Urothelium cell line (cell line): ENCODE measurements at places on chromosomes 11 and 22.
A peak's percentile ranks its signal among the peaks of the same experiment; 100 is the strongest.

- no peak for DNase-seq
Measured at GRCh38 chr11:126491092-126491491, 135.6 kb downstream of the ST3GAL4 start.

- peak; percentile 75 for DNase-seq
Measured at GRCh38 chr11:128859563-128860441, 7.3 kb downstream of the KCNJ1 start.

DNA sequence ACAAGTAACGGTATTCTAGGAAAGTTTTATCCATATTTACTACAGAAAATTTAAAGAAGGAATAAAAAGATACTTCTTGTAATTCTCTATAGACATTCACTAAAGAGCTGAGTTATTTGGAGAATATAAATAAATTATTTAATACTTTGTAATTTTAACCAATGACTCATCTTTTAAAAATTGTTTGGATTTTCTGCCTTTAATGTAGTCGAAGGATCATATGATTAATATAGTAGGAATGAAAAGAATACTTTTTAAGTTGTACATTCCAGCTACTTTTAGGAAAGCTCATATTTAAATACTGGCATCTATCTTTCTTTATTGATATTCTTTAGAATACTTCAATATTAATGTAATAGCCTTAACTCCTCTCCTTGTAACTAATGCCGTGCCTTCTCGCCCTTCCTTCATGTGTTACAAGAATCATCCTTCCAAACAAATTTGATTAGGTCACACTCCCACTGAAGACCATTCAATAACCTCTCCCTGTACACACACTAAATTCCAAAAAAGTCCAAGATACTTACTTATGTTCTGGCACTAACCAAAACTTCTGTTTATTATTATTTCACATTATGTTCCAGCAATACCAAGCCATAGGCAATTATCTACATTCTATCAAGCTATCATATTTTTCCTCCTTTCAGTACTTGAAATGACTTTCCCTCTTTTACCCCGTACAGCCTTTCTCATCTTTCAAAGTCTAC lies 501.9 kb downstream of the CNTN5 start:
- DNase-seq = no peak

GRCh38 chr11:62603072-62603408 lies 1.4 kb upstream of the MTA2 start:
- no peak for DNase-seq

- no peak for DNase-seq
Measured at GRCh38 chr22:23837911-23838680, 710 bp downstream of the DERL3 start.

- peak; percentile 62 for DNase-seq
Measured at GRCh38 chr11:134656861-134657540, 245.0 kb upstream of the B3GAT1 start.

- no peak for DNase-seq
Measured at GRCh38 chr11:77205467-77206263, 77.6 kb downstream of the MYO7A start.

DNA sequence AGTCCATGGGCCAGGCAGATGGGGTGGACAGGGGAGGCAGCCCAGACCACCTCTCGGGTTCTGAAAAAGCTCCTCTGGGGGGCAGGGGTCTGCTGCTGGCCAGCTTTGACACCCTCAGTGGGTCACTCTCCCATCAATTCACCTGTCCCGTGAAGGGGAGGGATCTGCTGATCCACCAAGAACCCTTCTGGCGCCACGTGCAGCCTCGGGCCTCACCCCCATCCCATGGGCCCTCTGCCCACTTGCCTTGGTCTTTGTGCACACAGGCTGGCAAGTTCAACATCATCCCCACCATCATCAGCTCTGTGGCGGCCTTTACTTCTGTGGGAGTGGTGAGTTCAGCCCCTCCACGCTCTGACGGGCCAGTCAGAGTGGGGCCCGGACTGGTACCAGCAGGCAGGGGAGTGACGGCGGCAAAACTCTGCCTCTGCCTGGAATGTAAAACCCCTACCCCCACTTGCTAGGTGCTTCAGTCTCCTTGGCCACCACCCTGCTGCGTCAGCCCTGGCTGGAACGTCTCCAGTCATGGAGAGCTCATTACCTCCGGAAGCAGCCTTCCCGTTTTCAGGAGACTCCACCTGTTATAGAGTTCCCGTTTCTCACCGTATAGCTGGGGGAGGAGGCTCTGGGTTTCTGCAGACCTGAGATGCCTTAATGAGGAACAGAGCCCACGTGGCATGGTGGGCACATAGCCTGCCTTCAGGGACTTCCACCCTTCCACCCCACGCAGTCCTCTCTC lies 12.7 kb downstream of the PRG3 start:
- DNase-seq = no peak

DNA sequence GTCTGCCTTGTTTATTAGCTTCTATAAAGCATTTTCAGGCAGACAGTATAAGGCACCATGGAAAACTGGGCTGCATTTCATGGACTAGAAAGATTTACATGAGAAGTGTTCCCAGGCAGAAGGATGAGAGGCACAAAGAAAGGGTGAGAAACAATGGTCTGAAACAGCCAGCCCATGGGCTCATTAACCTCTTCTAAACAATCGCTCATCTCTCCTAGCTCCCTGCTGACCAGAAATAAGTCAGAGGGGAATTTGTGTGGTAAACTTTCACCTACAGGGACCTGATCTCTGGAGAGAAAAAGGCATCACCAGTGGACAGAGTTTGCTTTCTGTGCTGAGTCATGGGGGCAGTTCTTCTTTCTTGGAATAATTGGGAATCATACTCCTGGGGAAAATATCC lies 51.8 kb upstream of the KIRREL3 start:
- DNase-seq = no peak

GRCh38 chr11:1224491-1225385 lies 1.9 kb downstream of the MUC5B start:
- no peak for DNase-seq

DNA sequence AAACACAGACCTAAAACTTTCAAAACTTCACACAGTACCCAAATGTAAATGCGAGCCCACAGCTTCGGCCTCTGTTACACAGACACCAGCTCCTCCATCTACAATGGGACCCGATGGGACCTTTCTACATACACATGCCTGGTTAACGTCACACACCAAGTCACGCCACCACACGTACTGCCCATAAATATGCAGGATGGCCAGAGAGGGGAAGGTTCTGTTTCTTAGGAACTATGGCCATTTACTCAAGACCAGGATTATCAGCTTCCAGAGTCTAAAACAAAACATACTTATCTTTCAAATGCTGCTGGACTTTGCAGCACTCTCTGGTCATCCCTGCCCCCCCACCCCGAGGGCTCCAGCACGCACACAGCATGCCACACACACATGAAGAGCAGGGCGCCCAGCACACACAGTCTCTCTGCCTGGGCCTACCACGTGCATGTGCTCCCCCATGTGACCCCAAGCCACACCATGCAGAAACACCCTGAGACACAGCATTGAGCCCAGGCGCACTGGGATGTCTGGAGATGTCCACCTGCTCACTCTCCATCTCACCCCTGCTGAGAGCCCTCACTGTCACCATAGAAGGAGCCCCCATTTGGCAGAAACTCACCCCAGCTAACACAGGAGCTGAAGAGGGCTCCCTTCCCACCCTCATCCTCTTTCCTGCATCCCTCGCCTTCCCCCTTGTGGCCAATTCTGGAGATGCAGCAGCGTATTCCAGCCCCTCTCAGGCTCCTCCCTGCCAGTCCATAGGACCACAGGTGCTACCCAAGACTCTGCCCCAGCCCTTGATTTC lies 61.8 kb downstream of the SLC22A12 start:
- peak; percentile 87 for DNase-seq

GRCh38 chr11:109604481-109605400 lies 182.8 kb downstream of the C11orf87 start:
- DNase-seq = no peak

DNA sequence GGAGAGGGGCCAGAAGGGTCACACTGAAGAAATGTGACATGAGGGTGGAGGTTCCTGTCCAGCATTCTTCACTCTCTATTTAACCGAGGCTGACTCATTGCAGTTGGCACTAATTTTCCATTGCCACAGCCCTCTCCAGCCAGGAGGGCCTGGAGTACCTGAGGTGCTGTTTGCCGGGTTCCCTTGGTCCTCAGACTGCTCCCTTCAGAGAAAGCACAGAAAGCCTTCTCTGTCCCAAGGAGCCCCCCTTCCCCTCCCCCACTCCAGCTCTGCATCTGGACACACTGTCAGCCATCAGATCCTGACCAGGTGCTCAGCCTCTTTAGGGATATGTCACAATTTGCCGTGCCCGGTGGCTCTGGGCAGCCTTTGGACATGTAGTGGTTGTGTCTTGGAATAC lies 3.2 kb upstream of the C11orf91 start:
- peak; percentile 17 for DNase-seq

DNA sequence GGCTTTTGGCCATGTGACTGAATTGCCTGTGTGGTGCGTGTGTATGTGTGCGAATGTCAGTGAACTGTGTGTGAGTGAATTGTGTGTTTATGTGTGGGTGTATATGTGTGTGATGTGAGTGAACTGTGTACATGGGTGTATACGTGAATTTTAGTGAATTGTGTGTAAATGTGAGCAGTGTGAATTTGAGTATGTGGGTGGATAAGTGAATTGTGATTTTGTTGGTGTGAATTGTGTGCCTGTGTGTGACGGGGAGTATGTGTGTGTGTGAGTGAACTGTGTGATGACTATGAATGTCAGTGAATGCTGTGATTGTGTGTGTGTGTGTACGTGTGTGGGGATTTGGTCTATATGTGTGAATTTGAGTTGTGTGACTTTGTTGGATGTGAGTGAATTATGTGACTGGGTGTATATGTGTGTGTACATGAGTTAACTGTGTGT lies 3.5 kb downstream of the DDTL start:
- DNase-seq = peak; percentile 0

DNA sequence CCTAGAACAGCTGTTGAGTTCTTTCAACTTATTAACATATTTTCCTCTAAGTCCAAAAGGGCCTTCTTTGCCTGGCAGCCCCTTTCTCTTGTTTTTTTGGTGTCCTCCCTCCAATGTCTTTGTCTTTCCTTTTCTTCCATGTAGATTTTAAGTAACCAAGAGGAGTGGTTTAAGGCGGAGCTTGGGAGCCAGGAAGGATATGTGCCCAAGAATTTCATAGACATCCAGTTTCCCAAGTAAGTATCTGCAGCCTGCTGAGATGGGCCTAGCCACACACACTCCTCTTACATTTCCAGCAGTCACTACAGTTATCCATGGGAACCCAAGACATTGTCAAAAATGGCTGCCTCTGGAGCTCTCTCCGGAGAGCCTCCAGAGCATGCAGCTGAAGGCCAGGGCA lies 4.5 kb upstream of the TMA7B start:
- DNase-seq = no peak

GRCh38 chr11:35035894-35036408 lies 103.0 kb upstream of the CD44 start:
- no peak for DNase-seq

- no peak for DNase-seq
Measured at GRCh38 chr11:35045236-35045820, 93.6 kb upstream of the CD44 start.

- DNase-seq = no peak
Measured at GRCh38 chr22:44604991-44605390, 97.0 kb upstream of the PRR5 start.

DNA sequence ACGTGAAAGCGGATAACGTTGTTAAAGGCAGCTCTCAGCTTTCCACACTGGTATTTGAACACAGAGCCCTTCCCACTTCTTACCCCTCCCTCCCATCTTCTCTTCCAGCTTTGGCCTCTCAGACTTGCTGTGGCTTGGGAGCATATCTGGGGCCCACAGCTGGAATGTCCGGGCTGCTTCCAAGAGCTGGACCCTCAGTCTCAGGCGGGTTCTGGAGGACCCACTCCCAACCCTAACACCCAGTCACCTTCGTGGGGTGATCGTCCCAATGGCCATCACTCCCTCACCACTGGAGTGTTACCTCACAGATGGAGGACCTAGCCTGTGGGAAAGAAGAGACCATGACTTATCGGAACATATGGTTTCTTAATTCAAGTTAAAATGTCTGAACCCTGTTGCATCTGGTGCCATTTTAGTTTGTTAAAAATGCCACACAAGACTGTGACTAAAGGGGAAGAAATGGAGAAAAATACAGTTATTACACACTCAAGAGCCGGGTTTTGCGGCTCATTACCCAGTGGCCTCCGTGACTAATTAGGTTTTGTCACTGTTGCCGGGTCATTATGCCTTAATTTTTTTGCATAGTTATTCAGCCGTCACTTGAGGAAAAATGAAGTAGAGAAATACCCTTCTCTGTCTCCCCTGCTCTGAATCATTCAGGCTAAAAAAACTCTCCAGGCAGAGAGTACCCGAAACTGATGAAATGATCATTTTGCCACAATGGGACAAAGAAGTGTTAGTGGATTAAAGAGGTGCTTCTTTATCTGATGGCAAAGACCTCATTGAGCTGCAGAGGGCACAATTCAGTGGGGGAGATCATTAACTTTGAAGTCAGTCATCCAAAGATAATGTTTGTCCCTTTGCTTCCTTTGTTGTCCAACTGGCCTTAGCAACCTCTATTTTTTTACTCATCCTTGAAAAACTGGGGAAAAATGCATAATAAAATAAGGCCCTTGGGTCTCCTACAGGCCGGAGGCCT lies 87.2 kb upstream of the HTATIP2 start:
- DNase-seq = no peak

- DNase-seq = no peak
Measured at GRCh38 chr22:43886231-43886630, 5.6 kb downstream of the PNPLA5 start.

DNA sequence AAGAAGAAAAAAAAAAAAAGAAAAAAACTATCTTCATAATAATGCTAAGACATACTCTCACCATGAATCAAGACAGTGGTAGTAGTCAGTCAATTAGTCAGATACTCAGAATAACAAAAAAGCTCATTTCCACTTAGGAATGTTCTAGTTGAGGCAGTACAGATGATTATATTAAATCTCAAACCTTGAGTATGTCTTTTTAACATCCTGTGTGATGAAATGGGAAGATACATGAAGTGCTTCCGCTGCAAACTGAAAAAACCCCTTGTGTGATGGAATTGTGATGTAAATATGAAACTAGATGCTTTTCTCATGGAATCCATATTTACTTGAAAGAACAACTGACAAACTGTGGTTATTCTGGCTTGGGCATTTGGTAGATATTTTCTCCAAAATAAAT lies 13.7 kb downstream of the AMOTL1 start:
- no peak for DNase-seq

- DNase-seq = no peak
Measured at GRCh38 chr11:35792148-35792845, 129.7 kb downstream of the TRIM44 start.

DNA sequence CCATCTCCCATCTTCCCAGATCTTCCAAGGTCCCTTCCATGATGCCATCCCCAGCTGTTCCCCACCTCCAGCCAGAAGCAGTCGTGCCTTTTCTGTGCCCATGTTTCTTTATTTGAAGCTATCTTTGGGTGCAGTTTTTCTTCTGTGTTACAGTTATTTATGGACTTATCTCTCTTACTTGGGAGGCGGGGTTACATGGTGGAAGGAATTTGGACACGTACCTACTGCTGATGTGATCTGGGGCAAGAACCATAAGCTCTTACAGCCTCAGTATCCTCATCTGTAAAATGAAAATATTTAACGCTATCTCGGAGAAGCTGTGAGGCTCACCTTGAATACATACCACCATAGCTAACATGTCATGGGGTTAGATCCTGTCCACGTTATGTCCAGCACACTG lies 98.9 kb downstream of the ZBTB16 start:
- DNase-seq = no peak
